Activated B cell treated with CpG ODN at 0.5 μM for 24 hours (primary cell): ENCODE measurements at places on chromosomes 4 and X. TPM values are rescaled to one million over a fixed set of nuclear protein-coding genes. Genes with fewer than 3 reads are reported as not detected.

- no peak overlapping the region for H3K4me3 ChIP-seq
- no peak overlapping the region for H3K27ac ChIP-seq
- H3K36me3 ChIP-seq: no peaks in the 10 kb centered on the region
- DNase-seq: no peak
Measured at GRCh38 chrX:50117476-50117875, 83.3 kb downstream of the AKAP4 start.

DNA sequence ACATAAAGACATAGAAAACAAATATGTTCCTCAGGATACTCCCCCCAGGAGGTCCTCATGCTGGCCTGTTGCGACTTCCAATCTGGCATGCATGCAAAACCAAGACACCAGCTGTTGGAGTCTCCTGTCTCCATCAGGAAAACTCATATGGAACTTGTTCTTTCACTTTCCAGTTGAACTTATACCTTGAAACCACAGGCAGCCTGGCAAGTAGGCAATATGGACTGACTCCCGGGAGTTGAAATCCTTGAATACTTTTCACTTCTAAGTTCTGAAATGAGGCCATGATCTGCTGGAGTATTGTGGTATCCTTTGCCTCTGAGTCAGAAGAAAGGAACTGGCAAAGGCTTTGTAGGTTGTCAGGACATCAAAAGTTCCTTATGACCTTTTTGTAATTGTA, 444.2 kb downstream of the IDS start:
- no peak for DNase-seq
- no peaks in the 10 kb centered on the region for H3K27me3 ChIP-seq
- no peaks in the 10 kb centered on the region for H3K36me3 ChIP-seq
- H3K4me1 ChIP-seq: no peaks in the 10 kb centered on the region

DNA sequence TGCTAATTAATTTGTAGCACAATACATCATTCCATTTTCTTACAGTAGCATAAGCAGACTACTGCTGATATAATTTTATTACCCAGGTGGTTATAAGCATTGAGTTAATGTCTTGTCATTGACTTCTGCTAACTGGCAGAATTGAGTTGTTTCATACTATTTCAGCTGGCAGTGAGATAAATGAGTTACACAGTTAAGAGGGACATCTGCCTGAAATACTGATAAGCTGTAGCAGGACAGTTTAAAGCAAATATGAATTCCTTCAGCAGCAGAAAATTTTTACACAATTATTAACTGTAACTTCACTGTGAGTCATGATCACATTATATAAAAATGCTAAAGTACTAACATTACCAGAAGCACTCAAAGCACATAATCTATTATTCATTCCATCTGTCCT, 326.8 kb downstream of the INPP4B start:
- H3K4me1 ChIP-seq: no peaks in the 10 kb centered on the region
- H3K27me3 ChIP-seq: no peaks in the 10 kb centered on the region

DNA sequence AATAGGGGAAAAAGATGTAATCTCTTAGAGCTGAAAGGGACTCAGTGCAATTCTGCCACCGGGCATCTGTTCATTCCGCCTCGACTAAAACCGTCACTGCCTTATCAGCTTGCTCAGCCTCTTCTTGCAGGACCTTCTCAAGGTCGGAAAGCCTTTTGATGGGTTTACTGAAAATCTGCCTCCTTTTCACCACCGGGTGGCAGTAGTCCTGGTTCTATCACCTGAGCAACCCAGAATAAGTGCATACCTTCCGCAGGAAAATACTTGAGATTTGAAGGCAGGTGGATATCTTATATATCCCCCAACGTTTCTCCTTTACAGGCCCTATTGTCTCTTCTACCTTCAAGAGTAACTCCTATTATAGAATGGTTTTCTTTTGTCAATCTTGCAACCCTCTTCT, 103.4 kb upstream of the PAK3 start:
- no peaks in the 10 kb centered on the region for H3K36me3 ChIP-seq
- H3K27ac ChIP-seq: no peak overlapping the region
- H3K27me3 ChIP-seq: peaks cover 6% of the 10 kb centered on the region
- no peak for DNase-seq

Gene FABP2
- not detected in 2 replicates for total RNA-seq

Gene SUPT20HL2
- not detected in 2 replicates for total RNA-seq
